Naive thymus-derived CD8-positive, alpha-beta T cell (primary cell): ENCODE measurements at places on chromosomes 16 and 17. TPM values are rescaled to one million over a fixed set of nuclear protein-coding genes. Genes with fewer than 3 reads are reported as not detected.

Gene ARL6IP1
- 106 TPM for total RNA-seq

Gene TMIGD1
- total RNA-seq, result not detected

Gene FOXC2
- total RNA-seq, result not detected

Gene MT1A
- not detected for total RNA-seq

Gene BMERB1
- total RNA-seq, result 3.5 TPM

Gene UBE2I
- total RNA-seq, result 250 TPM

Gene TEFM
- total RNA-seq, result 18.9 TPM
